Astrocyte (in vitro differentiated cells and primary cell): ENCODE measurements at places on chromosomes 3 and 15.

GRCh38 chr3:194245474-194245873 is 105.7 kb downstream of the CPN2 start:
- no peak for DNase-seq
- no peak overlapping the region for H3K27ac ChIP-seq
- peaks cover 22% of the 10 kb centered on the region for H3K27me3 ChIP-seq
- H3K36me3 ChIP-seq, result no peaks in the 10 kb centered on the region
- H3K4me3 ChIP-seq, result no peak overlapping the region

GRCh38 chr3:116000311-116000710 is 377.0 kb downstream of the GAP43 start:
- H3K4me3 ChIP-seq, result no peak overlapping the region
- no peaks in the 10 kb centered on the region for H3K27me3 ChIP-seq
- peak overlapping the region; percentile 92 for H3K27ac ChIP-seq
- H3K36me3 ChIP-seq, result no peaks in the 10 kb centered on the region
- peak; percentile 98 for DNase-seq

DNA sequence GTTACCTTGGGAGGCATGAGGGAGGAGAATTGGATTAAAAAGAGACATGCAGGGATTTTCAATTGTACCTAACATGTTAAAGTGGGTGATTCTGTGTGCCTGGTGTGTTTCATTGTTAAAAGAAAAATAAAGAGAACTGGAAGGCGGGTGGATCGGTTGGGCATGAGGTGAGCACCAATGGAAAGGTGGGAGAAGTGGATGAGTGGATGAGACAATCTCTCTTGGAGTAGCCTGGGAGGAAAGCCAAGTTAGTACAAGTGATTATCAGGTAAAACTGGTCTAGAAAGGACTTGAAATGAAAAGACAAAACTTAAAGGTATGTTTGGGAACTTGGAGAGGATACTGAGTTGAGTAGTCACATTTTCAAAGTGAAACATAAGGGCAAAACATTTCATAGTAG is 12.1 kb downstream of the VEPH1 start:
- H3K4me1 ChIP-seq, result peaks cover 11% of the 10 kb centered on the region
- no peak overlapping the region for H3K27ac ChIP-seq
- H3K27me3 ChIP-seq, result no peaks in the 10 kb centered on the region
- DNase-seq, result no peak
- no peak overlapping the region for H3K4me3 ChIP-seq
- H3K36me3 ChIP-seq, result peaks cover 5% of the 10 kb centered on the region

GRCh38 chr15:74264081-74264501 is 28.0 kb downstream of the CCDC33 start:
- DNase-seq, result no peak
- H3K4me3 ChIP-seq, result no peak overlapping the region
- peaks cover 36% of the 10 kb centered on the region for H3K27me3 ChIP-seq
- H3K4me1 ChIP-seq, result peaks cover 1% of the 10 kb centered on the region
- no peak overlapping the region for H3K27ac ChIP-seq

DNA sequence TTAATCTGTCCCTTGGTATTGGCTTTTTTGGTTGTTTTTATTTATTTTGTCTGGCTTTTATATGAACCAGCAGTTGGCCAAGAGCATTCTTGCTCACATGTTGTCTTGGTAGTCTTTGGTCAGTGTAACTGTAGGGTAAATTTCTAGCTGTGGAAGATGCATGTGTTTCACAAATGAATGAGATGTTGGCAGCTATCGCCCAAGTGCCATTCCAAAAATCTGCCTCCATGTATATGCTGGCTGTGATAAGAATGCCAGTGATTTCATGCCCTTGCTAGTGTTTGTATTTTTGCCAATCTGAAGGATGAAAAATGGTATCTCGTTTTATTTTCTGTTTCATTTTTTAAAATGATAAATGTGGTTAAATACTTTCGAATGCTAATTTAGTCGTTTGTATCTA is 50.1 kb downstream of the TLNRD1 start:
- no peaks in the 10 kb centered on the region for H3K36me3 ChIP-seq
- DNase-seq, result no peak
- no peak overlapping the region for H3K27ac ChIP-seq
- no peaks in the 10 kb centered on the region for H3K4me1 ChIP-seq
- no peaks in the 10 kb centered on the region for H3K27me3 ChIP-seq

- peaks cover 27% of the 10 kb centered on the region for H3K36me3 ChIP-seq
- H3K4me3 ChIP-seq, result peak within 1 kb of the TSS; percentile 85
- H3K27me3 ChIP-seq, result no peaks in the 10 kb centered on the region
Observed at GRCh38 chr3:98522544-98523281, at the start of gene CLDND1. Gene CLDND1 (minus strand): TSS chr3:98522902. CDS start chr3:98521424, 1,478 bp downstream.

- DNase-seq, result peak; percentile 84
- no peak overlapping the region for H3K4me3 ChIP-seq
- no peaks in the 10 kb centered on the region for H3K36me3 ChIP-seq
- peak overlapping the region; percentile 54 for H3K27ac ChIP-seq
Observed at GRCh38 chr3:106609666-106610301, 741.0 kb upstream of the CBLB start.

- H3K4me1 ChIP-seq, result no peaks in the 10 kb centered on the region
- peak; percentile 42 for DNase-seq
- H3K27me3 ChIP-seq, result no peaks in the 10 kb centered on the region
- no peak overlapping the region for H3K27ac ChIP-seq
- H3K4me3 ChIP-seq, result no peak overlapping the region
Observed at GRCh38 chr3:161295325-161295724, 74.2 kb downstream of the NMD3 start.

- no peak overlapping the region for H3K4me3 ChIP-seq
- H3K27ac ChIP-seq, result no peak overlapping the region
- H3K36me3 ChIP-seq, result no peaks in the 10 kb centered on the region
- no peaks in the 10 kb centered on the region for H3K27me3 ChIP-seq
- no peak for DNase-seq
- H3K4me1 ChIP-seq, result no peaks in the 10 kb centered on the region
Observed at GRCh38 chr15:61697796-61698195, 362.5 kb downstream of the VPS13C start.

DNA sequence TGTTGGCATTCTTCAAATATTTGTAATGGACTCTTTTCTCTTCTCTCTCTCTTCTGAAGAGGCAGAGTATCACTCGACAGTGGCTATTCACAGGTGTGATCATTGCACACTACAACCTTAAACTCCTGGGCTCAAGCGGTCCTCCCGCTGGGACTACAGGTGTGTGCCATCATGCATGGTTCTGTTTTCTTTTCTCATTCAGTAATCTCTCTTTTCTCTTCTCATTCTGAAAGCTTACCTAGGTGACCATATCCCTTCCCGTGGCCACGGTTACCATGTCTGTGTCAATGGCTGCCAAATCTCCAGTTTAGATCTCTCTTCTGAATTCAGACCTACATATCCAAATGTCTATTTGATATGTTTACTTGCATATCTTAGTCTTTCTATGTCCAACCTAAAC is 96.3 kb downstream of the SOX2 start:
- no peaks in the 10 kb centered on the region for H3K4me1 ChIP-seq
- H3K36me3 ChIP-seq, result no peaks in the 10 kb centered on the region
- no peak overlapping the region for H3K4me3 ChIP-seq

GRCh38 chr3:32084870-32085269 is 21.6 kb upstream of the GPD1L start:
- H3K27ac ChIP-seq, result no peak overlapping the region
- H3K36me3 ChIP-seq, result no peaks in the 10 kb centered on the region
- no peak for DNase-seq
- H3K4me3 ChIP-seq, result no peak overlapping the region

DNA sequence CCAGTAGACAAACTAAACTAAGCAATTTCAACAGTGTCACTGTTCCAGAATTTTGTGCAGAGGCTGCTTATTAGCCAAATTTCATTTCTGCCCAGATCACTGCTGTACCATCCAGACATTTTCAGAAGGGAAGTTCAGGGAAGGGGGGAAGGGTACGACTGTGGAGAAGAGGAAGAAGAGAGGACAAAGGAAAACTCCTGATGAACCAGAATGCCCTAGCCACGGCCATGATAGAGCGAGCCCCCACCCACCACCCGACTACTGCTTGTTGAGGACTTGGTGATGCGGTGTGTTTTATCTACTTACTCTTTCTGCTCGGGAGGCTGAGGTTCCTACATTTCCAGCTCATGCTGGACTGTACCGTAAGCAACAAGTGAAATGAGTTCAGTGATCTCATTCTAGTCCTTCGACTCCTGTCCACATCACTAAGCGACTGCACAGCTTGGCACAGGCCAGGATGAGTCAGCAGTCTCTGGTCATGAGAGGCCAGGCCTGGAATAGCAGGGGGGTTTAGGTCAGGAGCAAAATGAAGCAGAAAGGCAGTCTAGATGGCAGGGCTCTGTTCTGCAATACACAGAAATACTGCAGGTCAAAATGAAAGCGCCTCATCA is 330.8 kb downstream of the TIGIT start:
- no peaks in the 10 kb centered on the region for H3K27me3 ChIP-seq
- peak overlapping the region; percentile 98 for H3K27ac ChIP-seq
- H3K4me1 ChIP-seq, result peaks cover 28% of the 10 kb centered on the region
- peak; percentile 99 for DNase-seq
- no peaks in the 10 kb centered on the region for H3K36me3 ChIP-seq

DNA sequence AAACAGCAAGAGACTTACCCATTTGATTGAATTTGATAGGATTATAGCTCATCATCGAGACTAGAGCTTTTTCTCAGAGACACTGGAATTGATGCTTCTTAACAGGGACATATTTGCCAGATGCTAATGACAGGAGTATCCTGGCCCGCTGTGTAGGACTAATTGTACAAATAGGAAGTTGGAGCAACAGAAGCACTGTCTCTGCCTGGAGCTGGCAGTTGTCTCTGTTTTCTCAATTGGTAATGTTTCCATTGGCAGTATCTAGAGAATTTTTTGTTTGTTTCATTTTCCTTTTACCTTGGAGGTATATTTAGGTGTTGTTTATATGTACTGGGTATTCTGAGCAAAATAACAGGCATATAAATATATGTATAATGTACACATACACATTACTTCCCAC is 8.9 kb upstream of the PCOLCE2 start:
- H3K4me1 ChIP-seq, result peaks cover 2% of the 10 kb centered on the region
- no peak overlapping the region for H3K4me3 ChIP-seq
- DNase-seq, result no peak
- H3K36me3 ChIP-seq, result no peaks in the 10 kb centered on the region
- H3K27me3 ChIP-seq, result no peaks in the 10 kb centered on the region
- no peak overlapping the region for H3K27ac ChIP-seq

DNA sequence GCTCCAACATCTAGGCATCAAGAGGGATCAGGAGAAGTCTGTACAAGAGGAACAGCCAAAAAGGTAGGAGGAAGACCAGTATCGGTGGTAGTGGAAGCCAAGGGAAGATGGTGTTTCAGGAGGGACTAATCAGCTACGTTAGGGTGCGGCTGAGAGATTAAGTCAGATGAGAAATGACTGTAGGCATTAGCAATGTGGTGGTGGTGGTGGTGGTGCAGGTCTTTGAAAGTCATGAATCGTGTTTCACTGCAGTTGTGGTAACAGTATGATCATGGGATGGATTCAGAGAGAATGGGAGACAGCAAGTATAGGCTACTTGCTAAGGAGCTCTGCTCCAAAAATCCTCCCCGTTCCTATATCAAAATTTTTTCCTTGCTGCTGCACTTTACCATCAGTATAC is 35.5 kb downstream of the ASTE1 start:
- no peak for DNase-seq
- H3K4me3 ChIP-seq, result no peak overlapping the region
- H3K4me1 ChIP-seq, result no peaks in the 10 kb centered on the region
- no peak overlapping the region for H3K27ac ChIP-seq
- H3K36me3 ChIP-seq, result peaks cover 22% of the 10 kb centered on the region
- no peaks in the 10 kb centered on the region for H3K27me3 ChIP-seq

GRCh38 chr3:160378331-160379109 is 20.5 kb downstream of the IFT80 start:
- H3K27ac ChIP-seq, result no peak overlapping the region
- no peaks in the 10 kb centered on the region for H3K36me3 ChIP-seq
- no peaks in the 10 kb centered on the region for H3K27me3 ChIP-seq
- H3K4me1 ChIP-seq, result peaks cover 5% of the 10 kb centered on the region
- peak; percentile 18 for DNase-seq

DNA sequence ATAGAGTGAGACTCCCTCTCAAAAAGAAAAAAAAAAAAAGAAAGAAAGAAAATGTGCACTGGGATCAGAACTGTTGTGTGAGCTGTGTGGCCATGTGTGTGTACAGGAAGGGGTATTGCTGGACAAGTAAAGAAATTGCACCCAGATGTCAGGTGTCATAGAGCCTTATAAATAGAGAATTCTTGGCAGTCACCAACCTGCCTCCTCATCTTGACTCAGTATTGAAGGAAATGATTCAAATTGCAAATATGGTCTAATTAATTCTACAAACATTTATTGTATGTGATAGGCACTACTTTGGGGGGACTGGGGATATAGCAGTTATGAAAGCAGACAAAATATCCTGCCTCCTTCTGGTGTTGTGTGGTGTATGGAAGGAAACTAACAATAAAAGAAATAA is 243.8 kb upstream of the TTC14 start:
- H3K27me3 ChIP-seq, result no peaks in the 10 kb centered on the region
- no peak overlapping the region for H3K4me3 ChIP-seq
- H3K4me1 ChIP-seq, result no peaks in the 10 kb centered on the region

- H3K27me3 ChIP-seq, result no peaks in the 10 kb centered on the region
- no peaks in the 10 kb centered on the region for H3K36me3 ChIP-seq
- no peak for DNase-seq
- no peak overlapping the region for H3K4me3 ChIP-seq
- no peak overlapping the region for H3K27ac ChIP-seq
Observed at GRCh38 chr3:31543375-31543774, 10.7 kb downstream of the STT3B start.

DNA sequence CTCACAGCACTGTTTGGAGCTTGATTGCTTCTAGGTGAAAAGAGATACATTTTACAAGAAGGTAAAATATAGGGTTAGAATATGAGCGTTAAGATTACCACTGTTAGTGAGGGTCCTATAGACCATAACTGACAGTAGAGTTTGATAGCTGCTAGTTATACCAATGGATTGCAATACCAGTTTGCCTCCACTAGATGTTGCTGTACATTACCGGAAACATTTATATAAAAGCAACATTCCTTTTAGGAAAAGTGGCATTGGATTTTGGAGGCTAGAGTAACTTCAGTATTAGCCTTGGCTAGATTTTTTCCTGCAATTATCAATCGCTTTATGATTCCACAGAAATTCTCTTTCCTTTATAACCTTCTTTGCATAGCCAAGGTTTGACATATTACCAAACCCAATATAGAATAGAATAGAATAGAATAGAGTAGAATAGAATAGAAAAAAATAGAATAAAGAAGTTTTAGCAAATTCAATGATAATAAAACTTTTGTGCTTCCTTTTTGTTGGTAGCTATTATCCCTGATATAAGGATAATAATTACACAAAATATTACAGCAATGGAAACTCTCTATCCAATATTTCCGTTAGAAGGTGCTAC is 1093.6 kb upstream of the ALCAM start:
- H3K4me1 ChIP-seq, result no peaks in the 10 kb centered on the region
- H3K4me3 ChIP-seq, result no peak overlapping the region
- DNase-seq, result peak; percentile 18
- H3K36me3 ChIP-seq, result no peaks in the 10 kb centered on the region
- no peaks in the 10 kb centered on the region for H3K27me3 ChIP-seq
- H3K27ac ChIP-seq, result no peak overlapping the region

GRCh38 chr15:72199721-72200212 is 2.2 kb upstream of the GRAMD2A start:
- peaks cover 64% of the 10 kb centered on the region for H3K36me3 ChIP-seq
- H3K4me1 ChIP-seq, result peaks cover 18% of the 10 kb centered on the region
- no peak overlapping the region for H3K27ac ChIP-seq
- DNase-seq, result peak; percentile 28
- no peaks in the 10 kb centered on the region for H3K27me3 ChIP-seq

- H3K4me3 ChIP-seq, result peak overlapping the region; percentile 97
- no peaks in the 10 kb centered on the region for H3K27me3 ChIP-seq
- peaks cover 16% of the 10 kb centered on the region for H3K36me3 ChIP-seq
- peak overlapping the region; percentile 89 for H3K27ac ChIP-seq
- DNase-seq, result no peak
Observed at GRCh38 chr3:179603831-179604230, 607 bp downstream of the MRPL47 start.
